Cerebellar nuclear complex (tissue), 1 donor: ENCODE measurements at places on chromosomes 16 and 17.

DNA sequence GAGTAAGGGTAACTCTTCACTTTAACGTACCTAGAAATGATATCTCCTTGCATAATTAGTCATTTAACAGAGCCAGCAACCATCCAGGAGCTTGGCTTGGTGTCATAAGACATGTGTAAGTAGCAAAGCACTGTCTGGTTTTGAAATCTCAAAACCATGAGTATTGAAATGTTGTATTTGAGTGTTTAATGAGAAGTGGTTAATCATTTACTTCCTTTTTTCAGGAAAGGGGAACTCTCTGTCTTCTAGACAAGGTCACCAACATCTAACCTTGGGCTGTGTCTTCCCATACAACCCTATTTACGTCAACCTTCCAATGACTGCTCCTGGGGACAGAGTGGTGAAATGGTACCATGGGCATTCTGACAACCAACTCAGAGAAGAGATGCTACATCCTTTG, 27.1 kb downstream of the PMP22 start:
- DNase-seq = no peak

GRCh38 chr17:41534899-41535546, 6.9 kb upstream of the KRT19 start:
- no peak for DNase-seq

- no peak for DNase-seq
These were observed 56.9 kb downstream of the PIGL start for GRCh38 chr17:16273929-16274339.

DNA sequence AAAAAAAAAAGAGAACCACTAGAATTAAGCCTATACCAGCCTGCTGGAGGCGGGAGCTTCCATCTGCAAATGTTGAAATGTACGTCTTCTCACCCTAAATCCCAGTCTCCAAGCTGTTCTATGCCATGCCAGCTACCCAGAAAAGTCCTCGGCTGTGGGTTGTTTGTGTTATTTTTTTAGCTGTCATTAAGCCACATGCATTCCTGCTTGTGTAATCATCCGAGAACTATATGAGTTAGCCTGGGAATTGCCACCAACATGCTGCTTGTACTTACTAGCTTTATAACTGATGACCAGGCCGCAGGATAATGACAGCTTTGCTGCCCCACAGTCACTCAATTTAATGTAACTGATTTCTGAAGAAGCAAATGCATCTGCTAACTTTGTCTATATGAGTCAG, 313.9 kb upstream of the SALL1 start:
- no peak for DNase-seq
